ENCODE measurements at places on chromosomes 7 and 10. TPM values are rescaled to one million over a fixed set of nuclear protein-coding genes. Genes with fewer than 3 reads are reported as not detected.

The SMURF1 gene
- total RNA-seq: 23.2 TPM

DNA sequence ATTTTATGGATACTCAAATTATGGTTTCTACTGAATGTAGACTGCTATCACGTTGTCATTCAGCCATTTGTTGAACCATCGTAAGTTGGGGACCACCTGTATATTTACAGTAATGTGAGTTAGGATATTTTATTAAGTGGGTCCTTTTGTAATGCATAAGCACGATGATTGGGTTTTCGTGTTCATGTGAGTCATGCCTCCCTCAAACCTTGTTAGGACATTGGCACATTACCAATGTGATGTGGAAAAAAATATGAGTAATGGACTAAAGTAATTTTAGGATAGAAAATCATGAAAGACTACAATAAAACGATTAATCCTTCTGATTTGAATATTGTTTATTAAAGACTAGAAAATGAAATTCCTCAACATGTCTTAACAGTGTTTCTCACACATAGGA lies 8.7 kb downstream of the SMC3 start:
- H3K27ac ChIP-seq: no peak overlapping the region
- no peak overlapping the region for H3K4me3 ChIP-seq
- no peak for DNase-seq
- peaks cover 7% of the 10 kb centered on the region for H3K4me1 ChIP-seq

GRCh38 chr10:102152545-102152890 lies 329 bp downstream of the NOLC1 start:
- no peaks in the 10 kb centered on the region for H3K27me3 ChIP-seq
- peak overlapping the region; percentile 72 for H3K27ac ChIP-seq
- H3K36me3 ChIP-seq: peaks cover 7% of the 10 kb centered on the region
- DNase-seq: no peak

DNA sequence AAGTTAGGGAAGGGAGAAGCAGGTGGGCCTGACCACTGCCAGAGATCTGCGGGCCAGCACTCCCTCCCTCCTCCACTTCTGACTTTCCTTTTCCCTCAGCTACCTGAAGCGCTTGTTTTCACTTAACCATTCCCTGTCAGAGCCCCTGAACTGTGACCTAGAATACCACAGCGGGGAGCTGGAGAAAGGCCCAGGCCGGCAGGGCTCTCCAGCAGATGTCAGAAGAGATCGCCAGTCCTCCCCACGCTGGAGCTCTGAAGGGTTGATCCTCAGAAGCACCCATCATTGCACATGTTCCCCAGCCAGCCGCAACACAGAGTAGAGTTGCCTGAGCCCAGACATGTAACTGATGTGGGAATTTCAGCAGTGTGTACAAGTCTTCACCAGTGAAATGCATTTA lies 44.4 kb upstream of the GAD2 start:
- H3K4me3 ChIP-seq: no peak overlapping the region
- no peaks in the 10 kb centered on the region for H3K27me3 ChIP-seq
- no peak for DNase-seq
- H3K27ac ChIP-seq: no peak overlapping the region
- no peaks in the 10 kb centered on the region for H3K36me3 ChIP-seq

DNA sequence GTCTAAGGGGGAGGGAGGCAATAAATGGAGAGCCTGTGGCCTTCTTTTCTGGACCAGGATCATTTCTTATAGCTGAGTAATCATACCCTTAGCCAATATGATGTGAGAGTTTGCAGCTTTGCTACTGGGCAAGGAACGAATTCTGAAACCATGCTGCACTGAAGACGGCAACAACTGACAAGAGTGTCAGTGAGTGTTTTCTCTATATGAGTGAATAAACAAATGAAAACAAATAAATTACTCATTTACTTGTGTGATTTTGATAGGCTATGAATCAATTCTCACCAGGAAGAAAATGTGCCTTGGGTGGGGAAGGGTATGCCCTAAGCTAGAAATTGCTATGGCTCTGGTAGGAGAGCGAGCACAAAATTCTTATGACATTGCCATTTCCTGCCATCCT lies 79.4 kb upstream of the LRRN3 start:
- no peaks in the 10 kb centered on the region for H3K36me3 ChIP-seq
- no peak overlapping the region for H3K4me3 ChIP-seq
- no peak for DNase-seq
- H3K4me1 ChIP-seq: peaks cover 63% of the 10 kb centered on the region
- peak overlapping the region; percentile 75 for H3K27ac ChIP-seq

Measured in T-cell (primary cell).